ENCODE measurements at places on chromosomes 11 and 22.
A peak's percentile ranks its signal among the peaks of the same experiment; 100 is the strongest.

DNA sequence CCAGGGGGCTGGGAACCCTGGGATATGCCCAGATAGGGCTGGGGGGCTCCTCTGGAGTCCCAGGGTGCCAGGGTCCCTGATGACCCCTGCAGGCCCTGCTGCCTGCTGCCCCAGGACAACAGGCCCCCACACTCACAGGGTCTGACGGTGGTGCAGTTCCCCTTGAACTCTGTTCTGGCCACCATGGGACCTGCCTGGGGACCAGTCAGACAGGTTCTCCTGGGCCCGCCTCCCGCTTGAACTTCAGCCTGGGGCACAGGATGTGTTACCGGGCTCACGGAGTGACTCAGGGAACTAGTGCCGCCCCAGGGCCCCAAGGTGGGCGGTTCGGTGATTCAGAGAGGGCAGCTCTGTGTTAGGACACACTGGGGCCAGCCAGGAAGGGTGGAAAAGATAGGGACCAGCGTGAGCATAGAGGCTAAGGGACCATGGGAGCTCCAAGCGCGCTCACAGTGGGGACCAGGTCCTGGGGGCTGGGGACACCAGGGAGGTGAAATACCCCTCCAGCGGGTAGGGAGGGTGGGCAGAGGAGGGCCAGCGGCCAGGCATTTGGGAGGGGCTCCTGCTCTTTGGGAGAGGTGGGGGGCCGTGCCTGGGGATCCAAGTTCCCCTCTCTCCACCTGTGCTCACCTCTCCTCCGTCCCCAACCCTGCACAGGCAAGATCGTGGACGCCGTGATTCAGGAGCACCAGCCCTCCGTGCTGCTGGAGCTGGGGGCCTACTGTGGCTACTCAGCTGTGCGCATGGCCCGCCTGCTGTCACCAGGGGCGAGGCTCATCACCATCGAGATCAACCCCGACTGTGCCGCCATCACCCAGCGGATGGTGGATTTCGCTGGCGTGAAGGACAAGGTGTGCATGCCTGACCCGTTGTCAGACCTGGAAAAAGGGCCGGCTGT, 21.5 kb upstream of the TXNRD2 start:
- no peak for DNase-seq

DNA sequence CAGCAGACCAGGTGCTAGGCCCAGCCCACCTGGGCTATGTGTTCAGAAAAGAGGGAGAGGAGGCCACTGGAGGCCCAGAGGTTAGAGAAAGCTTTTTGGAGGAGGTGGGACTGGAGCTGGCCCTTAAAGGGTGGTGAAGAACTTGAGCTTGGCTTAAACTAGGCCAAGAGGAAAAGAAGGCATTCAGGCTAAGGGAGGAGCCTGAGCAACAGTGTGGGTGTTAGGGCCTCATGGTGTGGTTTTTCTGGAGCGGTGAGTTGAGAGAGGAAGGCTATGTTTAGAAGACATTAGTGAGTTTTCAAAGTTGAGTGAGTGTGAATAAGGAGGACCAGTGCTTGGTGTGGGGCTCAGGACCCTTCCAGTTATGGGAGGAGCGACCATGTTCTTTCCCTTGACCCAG, 6.2 kb downstream of the TAF6L start:
- no peak for DNase-seq

DNA sequence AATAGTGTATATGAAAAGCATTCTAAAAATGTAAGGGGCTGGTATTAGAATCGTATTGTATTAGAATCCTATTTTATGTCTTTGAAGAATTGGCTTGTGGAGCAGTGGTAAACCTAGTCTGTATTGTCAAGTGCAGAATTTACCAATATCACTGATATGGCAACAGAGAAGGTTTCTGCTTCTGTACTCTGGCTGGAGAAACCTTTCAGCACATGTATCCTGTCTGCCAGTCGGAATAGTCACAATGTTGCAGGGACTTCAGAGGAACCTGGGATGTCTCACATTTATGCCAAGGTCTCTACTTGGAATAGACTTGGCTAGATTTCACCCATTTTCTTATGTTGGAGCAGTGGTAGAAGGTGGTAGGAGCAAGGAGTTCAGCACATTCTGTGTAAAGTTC, 4.4 kb downstream of the MTMR3 start:
- no peak for DNase-seq

DNA sequence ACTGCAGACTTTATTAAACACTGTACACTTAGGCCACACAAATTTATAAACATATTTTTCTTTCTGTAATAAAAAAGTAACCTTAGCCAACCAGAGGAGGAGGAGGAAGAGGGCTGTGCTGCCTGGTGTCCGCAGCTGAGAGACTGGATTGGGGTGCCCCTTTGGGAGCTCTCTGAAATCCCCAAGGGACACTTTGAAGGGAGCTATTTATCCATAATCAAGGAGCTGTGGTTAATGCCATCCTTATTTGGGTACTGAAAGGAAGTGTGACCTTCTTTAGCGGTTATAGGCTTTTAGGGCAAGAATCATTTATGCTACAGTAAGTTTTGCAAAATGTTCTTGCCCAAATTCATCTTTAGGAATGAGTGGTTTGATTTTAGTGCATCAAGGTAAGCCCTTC, 125.8 kb downstream of the RASSF10 start:
- DNase-seq = no peak

DNA sequence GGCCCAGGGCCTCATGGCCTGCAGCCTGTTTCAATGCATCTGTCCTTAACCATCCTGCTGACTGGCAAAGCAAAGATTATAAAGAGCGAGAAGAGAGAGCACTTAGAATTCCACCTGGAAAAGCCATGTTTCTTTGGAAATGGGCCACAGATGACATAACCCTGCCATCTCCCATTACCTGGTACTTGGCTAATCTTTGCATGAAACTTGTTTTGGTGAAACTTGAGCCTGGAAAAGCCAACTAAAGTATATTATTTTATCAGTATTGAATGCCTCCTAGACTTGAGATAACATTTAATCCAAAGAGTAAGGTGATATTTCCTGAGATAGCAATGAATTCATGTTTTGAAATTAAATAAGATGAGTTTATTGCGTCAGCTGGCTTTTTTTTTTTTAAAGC, 72.6 kb downstream of the NAV2 start:
- DNase-seq = no peak

GRCh38 chr11:46892838-46893237, 25.5 kb downstream of the LRP4 start:
- no peak for DNase-seq

DNA sequence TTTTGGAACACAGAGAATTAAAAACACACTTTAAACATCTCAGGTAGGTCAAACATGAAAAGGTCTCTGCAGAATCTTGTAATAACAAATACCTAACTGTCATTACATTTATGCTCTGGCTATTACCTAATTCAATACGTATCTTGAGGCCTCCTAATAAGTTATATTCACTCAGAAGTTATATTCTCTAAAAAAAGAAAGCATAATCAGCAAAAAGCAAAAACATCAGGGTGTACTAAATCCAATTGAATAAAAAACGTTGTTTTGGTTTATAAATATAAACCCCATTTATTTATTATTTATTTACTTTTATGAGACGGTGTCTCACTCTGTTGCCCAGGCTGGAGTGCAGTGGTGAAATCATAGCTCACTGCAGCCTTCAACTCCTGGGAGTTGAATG, 10.2 kb downstream of the TMEM41B start:
- DNase-seq = no peak

GRCh38 chr22:36745301-36745995, 30.5 kb downstream of the IFT27 start:
- DNase-seq = no peak

- no peak for DNase-seq
Observed at GRCh38 chr22:25942115-25942855, 200.3 kb downstream of the MYO18B start.

- DNase-seq = no peak
Observed at GRCh38 chr11:94281324-94281723, 23.1 kb upstream of the IZUMO1R start.

DNA sequence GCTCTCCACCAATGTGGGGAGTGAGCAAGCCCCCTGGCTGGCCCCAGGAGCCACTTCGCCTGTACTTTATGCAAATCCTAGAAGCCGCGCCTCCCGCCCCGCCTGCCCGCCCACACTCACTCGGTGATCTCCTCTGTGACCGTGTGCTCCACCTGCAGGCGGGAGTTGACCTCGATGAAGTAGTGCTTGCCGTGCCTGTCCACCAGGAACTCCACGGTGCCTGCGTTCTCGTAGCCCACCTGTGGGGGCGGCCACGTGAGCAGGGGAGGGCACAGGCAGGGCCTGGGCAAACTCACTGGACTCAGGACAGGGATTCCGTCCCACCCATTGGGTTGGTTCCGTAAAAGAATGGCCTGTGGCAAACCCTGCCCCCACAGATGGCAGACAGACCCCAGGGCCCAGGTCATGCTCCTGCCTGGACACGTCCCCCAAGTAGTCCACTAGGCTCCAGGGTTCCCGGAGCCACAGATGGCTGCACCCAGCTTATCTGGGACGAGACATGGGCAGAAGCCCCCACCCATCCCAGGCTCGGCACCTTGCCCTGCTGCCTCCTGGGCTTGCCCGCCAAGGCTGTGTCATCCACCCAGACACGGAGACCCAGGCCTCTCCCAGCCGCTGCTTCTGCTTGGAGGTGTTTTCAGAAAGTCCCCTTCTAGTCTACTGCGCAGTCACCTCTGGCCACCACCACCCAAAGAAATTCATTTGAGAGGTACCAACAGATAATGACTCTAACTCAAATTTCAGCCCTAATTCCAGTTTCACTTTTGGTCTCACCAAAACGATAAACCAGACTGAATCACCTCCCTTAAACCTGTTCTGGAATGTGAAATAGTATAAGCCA, 12.1 kb downstream of the LRFN4 start:
- DNase-seq = peak; percentile 69

GRCh38 chr11:34067383-34068065, 16.0 kb downstream of the CAPRIN1 start:
- no peak for DNase-seq

GRCh38 chr11:1167751-1168231, 10.0 kb downstream of the MUC5AC start:
- DNase-seq = no peak

DNA sequence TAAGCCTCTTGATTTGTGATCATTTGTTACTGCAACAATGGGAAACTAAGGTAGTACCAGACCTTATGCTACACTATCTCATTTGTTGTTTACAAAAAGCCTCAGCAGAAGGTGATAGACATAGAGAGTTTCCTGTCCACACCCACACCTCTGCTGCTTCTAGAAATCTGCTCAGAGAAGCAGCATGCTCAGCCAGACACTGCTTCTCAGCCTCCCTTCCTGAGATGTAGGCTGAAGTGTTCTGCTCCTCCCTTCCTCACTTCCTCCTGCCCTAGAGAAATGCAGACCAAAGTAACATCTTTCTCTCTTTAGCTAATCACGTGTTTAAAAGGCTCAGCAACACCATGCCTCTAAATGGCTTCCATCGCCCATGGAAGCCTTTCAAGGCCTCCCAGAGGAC, 88.4 kb downstream of the SLC1A2 start:
- DNase-seq = no peak

GRCh38 chr22:49497266-49497665, 330.4 kb downstream of the BRD1 start:
- no peak for DNase-seq

DNA sequence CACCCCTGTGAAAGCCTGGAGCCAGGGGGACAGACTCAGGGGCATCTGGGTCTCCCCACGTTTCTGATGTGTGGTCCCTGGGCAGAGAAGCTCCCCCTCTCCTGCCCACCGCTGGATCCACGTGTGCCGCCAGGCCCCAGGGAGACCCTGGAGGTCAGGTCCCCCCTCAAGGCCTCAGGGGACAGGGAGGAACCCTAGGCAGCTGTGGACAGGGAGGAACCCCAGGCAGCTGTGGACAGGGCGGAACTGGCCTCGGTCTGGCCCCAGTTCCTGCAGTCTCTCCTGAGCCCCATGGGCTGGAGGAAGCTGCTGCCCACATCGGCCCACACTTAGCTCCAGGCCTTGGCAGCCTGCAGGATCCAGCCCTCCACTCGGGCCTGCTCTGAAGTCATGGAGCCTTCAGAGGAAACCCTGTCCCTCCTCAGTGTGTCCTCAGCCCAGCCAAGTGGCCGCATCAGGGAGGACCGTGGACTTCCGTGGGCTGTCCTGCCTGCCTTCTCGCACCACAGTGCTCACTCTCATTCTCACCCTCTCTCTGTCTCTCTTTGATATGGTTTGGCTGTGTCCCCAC, 127.7 kb downstream of the BRD1 start:
- DNase-seq = no peak

GRCh38 chr22:36922711-36923110, 9.3 kb downstream of the CSF2RB start:
- DNase-seq = no peak

GRCh38 chr11:112881461-112881860, 79.8 kb upstream of the NCAM1 start:
- DNase-seq = no peak

DNA sequence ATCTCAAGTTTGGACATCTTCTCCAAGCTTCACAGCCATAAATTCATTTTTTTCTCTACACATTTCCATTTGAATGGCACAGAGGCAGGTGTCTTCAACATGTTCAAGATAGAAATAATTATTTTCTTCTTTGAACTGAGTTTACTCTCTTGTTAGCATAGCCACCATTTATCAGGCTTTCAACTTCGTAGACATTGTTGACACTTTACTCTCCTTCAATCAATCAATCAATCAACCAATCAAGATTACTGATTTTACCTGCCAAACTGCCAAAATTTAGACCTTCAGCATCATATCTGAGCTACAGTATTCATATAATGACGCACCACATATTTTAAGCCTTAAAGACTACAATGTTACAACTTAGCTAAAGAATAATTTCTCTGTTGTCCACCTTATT, 300.1 kb upstream of the LUZP2 start:
- no peak for DNase-seq

GRCh38 chr11:34792814-34793258, 123.3 kb downstream of the APIP start:
- DNase-seq = no peak

GRCh38 chr11:67314218-67314617, 10.9 kb downstream of the SSH3 start:
- no peak for DNase-seq

- peak; percentile 36 for DNase-seq
Observed at GRCh38 chr11:75577207-75577606, 15.2 kb downstream of the SERPINH1 start.

- DNase-seq = no peak
Observed at GRCh38 chr11:204587-205109, 2.6 kb downstream of the BET1L start.

- DNase-seq = no peak
Observed at GRCh38 chr22:40908895-40909294, 42.3 kb upstream of the RBX1 start.
